ENCODE measurements at places on chromosomes 11 and 22.
A peak's percentile ranks its signal among the peaks of the same experiment; 100 is the strongest.

- DNase-seq: no peak
Observed at GRCh38 chr11:120055646-120056045, 82.3 kb downstream of the TRIM29 start.

GRCh38 chr22:27297125-27297524 lies 504.4 kb downstream of the MN1 start:
- DNase-seq: no peak

- DNase-seq: no peak
Observed at GRCh38 chr22:20396639-20397038, 2.7 kb downstream of the ZNF74 start.

GRCh38 chr11:32594272-32594671 lies 10.6 kb downstream of the EIF3M start:
- no peak for DNase-seq

DNA sequence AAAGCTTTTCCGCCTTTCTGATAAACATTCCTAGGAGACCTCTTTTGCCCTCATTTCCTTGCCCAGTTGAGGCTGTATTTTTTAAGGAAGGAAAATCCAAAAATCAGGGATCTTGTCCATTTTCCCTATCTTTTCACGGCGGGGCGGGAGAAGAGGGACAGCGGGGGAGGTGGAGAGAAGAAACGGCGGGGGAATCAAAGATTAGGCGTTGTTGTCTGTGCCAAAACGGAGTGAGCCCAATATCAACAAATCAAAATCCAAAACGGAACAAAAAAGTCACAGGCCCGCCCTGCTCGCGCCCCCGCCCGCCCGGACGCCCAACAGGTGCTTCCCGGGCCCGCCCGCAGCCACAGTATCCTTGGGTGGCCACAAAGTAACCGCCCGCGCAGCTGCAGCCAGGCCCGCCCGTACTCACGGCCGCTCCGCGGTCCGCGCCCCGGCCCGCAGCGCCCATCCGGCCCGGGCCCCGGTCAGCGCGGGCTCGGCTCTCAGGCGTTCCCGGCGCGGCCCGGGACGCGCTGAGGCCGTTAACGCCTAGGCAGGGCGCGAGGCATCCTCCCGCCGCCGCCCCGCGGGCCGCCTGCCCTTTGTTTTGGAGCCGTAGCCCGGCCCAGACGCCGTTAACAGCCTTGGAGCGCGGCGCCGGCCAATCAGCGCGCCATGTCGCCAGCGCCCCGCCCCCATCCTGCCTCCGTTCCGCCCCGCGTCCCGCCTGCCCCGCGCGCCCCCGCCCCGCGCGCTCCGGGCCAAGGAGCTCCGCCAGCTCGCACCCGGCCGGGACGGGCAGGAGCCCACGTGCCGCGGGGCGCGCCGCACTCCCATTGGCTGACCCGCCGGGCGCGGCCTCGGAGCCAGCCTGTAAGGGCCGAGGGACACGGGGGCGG lies at the start of gene YPEL1:
YPEL1 (minus strand) TSS at position 595 of the 884 bp plus-strand sequence. CDS start 25,050 bp downstream, outside the sequence.
- DNase-seq: peak; percentile 85

DNA sequence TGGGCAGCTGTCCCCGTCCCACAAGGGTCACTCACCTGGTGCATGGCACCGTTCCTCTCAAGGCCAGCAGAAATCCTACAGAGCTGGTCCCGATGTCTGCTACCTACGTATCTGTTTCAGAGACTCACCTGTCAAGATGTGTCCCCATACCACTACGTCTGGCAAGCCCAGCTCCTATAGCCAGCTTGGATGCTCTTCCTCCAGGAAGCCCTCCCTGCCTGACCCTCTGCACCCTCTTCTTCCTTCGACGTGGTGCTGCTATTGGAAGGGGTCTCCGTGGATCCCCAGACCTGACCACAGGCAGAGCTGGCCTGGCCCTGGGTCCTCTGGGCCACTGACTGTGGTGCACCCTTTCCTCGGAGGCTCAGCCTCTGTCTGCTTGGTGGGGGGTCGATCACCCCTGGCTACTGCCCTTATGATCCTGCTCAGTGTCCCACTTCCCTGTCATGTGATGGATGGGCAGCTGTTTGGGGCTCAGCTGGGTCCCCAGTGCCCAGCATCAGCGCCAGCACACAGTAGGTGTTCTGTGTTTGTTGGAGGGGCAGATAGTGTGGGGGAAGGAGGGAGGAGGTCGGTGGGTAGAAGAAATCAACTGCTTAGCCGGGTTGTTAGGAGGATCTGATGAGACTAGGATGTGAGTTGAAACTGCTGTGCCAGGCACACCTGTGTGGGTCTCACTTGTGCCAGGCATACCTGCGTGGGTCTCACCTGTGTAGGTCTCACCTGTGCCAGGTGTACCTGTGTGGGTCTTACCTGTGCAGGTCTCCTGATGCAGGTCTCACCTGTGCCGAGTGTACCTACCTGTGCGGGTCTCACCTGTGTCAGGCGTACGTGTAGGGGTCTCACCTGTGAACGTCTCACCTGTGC lies 21.7 kb upstream of the ARHGAP8 start:
- DNase-seq: no peak

DNA sequence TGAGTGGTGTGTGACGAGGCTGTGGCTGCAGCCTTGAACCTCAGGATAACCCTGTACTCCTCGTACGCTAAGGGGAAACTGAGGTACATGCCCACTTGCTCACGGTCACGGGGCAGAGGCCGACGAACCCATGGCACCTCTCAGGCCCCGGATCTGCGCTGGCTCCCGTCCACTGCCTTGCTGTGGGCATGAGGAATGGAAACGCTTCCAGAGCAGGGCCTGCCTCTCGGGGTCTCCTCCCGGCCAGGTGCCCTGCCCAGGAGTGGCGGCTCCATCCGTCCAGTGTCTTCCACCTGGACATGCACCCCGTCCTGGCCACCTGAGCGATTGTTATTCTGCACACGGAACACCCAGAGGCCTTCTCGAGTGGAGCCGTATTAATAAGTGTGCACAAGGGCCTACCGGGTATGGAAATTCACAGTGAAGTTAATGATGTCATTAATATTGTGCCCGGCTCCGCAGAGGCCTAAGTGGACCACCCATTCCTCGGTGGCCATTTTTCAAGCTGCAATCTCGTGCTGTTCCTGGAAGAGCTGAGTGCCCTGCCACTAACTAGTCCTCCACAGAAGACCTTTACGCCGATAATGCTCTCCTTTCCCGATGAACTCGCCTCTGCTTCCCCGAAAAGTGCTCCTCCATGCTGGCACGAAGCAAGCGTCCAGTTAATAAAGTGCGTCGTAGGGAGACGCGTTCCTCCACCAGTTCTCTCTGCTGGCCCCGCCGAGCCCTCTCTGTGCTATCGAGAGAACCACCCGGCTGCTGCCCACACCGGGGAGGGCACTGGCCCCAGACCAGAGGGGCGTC lies 927.9 kb downstream of the BRD1 start:
- DNase-seq: no peak

DNA sequence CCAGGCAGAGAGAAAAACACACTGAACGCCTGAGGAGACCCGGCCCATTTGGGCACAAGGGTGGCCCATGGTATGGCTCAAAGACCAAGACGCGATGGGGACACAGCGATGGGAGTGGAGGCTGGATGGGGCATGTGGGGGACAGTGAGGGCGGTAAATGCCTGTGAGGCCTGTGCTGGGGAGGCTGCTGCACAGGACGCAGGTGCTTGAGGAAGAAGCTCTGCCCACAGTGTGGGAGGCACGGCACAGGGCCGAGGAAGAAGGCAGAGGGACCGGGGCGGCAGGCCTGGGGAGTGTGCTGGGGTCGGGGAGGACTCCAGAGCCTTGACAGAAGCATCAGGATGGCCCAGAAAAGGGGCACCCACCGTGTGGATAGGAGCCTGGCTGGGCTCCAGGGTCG lies 75.9 kb upstream of the WNT11 start:
- DNase-seq: no peak

DNA sequence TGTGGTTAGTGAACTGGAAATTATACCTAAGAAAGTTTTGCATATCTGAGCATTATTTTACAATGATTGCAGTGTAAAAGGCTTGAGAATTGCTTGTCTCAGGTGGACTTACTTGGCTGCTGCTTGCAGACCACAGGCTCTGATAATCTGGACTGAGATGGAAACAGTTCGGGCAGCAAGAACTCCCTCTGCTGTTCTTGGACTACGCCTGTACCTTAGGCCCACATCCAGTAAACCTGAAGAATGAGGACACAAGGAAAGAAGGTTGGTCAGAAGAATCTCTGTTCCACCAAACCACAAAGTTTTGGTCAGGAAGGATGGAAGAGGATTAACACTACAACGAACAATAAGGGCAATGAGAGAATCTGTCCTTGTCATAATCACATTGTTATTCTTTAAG lies 80.1 kb downstream of the C2CD3 start:
- no peak for DNase-seq

DNA sequence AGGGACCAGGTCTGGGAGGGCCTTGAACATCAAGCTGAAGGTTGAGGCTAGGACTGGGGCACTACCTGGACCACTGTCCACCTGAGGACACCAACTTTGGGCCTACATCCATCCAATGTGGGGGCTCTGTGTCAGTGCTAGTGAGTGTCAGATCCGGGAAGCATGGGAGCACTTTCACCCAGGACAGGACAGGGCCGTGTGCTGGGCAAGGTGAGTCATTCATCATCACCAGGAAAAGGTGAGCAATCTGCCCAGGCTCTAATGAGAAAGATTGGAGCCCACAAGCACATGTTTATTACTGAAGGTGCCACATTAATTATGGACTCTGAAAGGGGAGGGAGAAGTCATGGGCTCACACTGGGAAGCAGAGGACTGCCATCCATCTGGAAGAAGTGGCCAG lies 39.7 kb upstream of the DRD2 start:
- no peak for DNase-seq

- no peak for DNase-seq
Observed at GRCh38 chr22:33891992-33892391, 28.3 kb downstream of the LARGE1 start.

DNA sequence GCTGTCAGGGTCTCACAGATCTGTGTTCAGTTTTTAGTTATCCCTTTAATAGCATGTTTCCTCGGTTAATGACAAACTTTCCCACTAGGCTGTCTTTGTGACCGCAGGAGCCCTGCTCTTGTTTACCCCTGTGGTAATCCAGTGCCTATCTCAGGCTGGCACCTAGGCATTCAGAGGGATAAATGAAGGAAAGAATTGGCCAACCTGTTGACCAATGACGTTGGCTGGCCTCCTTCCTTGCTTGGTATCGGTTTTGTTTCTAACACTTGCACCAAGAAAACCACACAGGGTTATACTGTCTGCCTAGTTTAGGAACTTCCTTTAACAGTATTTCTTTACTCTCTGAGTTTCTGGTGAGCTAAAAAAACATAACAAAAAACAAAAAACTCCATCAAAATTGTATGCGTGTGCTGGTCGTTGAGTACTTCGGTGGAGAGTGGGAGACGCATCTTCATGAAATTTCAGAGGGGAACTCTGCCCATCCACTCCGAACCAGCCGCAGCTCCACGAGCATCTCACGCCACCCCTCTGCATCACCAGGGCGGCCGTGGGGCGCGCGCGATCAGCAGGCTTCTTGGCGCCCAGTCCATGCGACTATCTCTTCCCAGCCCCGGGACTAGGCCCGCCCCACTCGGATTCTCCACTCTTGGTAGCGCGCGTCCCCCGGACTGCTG lies 563 bp upstream of the ENDOD1 start:
- no peak for DNase-seq

GRCh38 chr22:17786435-17787161 lies 12.3 kb upstream of the BID start:
- DNase-seq: peak; percentile 71

GRCh38 chr11:19102521-19102900 lies 14.5 kb upstream of the ZDHHC13 start:
- no peak for DNase-seq

- no peak for DNase-seq
Observed at GRCh38 chr11:1384199-1384970, 5.3 kb upstream of the BRSK2 start.

DNA sequence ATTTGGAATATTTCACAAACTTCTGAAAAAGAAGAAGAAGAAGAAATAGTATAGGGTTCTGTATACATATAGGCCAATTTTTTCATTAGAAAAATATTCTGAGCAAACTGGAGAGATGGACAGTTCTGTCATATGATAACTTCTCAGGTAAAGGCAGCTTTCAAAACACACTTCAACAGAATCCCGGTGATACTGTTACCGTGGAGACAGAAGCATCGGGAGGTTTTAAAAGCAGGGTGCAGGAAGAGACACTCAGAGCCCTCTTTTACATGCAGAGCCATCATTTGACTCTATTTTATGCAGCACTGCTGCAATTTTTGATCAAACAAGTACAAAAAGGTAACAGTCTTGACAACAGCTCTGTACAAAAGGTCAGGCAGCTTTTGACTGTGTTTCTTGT lies 1785.4 kb downstream of the LRRC4C start:
- DNase-seq: no peak

All from NCI-H345 (cell line).